ENCODE measurements at places on chromosomes 1 and 21.

DNA sequence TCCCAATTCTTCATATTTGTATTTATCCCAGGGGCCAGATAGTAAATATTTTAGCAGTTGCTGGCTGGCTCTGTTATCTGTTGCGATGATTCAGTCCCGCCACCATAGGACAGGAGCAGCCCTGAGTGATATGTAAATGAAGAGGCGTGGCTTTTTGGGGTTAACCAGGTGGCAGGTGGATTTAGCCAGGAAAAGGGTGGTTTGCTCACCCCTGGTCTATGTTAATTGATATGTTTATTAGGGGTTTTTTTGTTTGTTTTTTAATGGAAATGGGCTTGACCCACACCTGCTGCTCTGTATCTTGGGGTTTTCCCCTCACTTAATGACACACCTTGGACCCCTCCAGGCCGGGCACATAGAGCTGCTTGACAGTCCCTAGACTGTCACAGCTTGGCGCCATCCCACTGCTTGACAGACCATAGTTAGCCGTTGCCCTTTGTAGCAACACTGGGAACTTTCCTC, 62.8 kb downstream of the PIK3CD start:
- no peak for DNase-seq

DNA sequence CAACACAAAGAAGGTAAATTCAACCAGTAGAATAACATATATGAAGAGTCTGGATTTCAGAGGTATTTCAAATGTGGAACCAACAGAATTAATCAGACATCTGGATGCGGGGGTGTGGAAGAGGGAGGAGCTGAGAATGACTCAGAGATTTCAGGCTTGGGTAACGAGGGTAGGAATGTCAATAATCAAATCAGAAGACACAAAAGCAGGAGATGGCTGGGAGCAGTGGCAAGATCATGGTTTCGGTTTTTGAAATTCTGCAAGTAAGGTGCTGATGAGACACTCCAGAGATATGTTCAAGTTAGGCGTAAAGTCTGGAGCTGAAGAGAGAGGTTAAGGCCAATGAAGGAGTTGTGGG, 64.0 kb downstream of the PLPPR5 start:
- no peak for DNase-seq

DNA sequence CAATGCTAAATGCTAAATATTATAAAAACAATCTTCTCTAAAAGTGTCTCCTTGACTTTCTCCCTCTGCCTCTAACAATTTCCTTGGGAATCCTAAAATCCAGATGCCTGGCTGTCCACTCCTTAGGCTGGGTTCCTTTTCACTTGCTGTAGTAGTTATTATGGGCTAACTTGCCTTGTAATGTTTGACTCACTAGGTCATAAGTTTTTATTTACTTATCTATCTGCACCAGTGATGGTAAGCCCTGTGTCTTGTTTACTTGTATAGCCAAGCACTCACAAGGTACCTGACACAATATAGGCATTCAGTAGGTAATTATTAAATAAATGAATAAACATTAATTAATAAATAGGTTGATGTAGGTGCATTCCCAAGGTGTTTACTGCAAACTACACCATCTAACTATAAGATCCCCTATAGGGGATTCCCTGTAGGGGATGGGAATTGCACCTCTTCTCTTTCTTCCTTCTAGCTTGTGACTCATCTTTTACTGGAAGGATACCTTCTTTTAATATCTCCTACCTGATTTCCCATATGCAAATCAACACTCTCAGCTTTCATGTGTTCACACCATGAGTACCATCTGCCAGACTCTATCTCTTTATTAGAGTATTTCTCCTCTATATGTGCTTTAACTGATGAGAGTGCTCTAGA, 14.7 kb upstream of the CHIA start:
- DNase-seq: no peak

- DNase-seq: no peak
Measured at GRCh38 chr1:37238364-37239224, 204.3 kb upstream of the GRIK3 start.

- no peak for DNase-seq
Measured at GRCh38 chr1:91527266-91527765, 26.7 kb downstream of the CDC7 start.
